ENCODE measurements at places on chromosomes 5 and 9.

DNA sequence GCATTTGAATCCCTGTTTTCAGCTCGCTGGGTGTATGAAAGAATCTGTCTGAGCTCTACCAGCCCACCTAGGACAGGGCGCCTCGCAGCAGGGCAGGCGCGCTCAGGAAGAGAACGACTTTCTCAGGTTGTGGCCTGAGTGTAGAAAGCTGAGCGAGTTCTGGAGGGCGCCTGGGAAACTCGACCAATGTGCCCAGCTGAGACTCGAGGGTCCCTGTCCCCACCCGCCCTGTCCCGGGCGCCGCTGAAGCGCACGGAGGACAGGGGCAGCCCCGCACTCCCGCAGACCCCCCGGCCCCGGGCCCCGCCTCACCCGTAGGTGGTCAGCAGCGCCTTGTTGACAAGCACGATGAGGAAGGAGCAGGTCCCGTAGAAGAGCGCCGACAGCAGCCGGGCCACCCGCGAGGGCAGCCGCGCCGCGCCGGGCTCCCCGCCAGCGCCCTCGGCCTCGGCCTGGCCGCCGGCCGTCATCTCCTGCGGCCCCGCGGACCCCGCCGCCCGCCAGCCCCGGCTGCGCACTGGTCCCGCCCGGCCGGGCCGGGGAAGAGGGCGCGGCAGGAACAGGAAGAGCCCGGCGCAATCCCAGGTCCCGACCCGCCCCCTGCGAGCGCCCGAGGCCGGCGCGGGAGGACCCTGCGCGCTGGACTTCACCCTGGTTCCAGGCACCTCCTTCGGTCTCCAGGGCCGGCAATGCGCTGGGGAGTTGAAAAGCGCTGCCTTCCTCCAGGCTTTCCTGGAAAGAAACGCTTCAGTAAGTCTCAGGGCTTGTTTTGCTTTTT lies at the start of gene SLC35D2:
Gene SLC35D2, minus strand, starts transcription at position 547 of the 778 bp plus-strand sequence. Its CDS starts 77 bp downstream, at position 470.
- H3K27me3 ChIP-seq, result no peaks in the 10 kb centered on the region
- H3K4me1 ChIP-seq, result peaks cover 18% of the 10 kb centered on the region

DNA sequence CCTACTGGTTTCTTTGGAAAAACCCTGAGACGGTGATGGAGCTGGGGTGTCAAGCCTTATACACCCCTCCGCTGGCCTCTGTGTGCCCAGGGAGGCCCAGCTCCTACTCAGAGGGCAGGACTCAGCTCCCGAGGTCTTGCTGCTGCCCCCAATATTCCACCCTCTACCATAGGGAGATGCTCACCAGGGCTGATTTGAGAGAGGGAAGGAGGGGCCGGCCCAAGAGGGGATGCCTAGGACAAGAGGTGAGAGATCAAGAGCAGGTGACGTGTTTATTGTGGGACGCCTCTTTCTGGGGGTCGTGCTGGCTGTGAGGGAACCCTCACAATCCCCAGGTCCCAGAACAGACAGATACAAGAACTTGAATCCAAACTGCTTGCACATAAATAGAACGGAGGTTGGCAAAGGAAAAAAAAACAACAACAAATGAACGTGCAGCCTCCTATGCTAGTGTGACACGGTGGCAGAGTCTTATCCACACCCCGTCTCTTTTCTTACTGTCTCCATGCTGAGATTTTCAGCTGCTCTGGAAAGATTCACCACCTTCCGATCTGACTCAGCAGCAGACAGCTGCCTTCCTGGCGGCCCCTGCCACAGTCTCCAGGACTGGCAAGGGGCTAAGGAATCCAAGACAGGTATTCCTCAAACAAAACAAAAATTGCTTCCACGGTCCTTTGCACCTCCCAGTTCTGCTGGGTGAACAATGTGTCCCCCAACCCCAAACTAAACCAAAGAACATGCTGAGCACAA lies 22.3 kb downstream of the FABP6 start:
- DNase-seq, result no peak
- H3K4me3 ChIP-seq, result no peak overlapping the region
- H3K4me1 ChIP-seq, result no peaks in the 10 kb centered on the region
- H3K27me3 ChIP-seq, result no peaks in the 10 kb centered on the region
- no peak overlapping the region for H3K27ac ChIP-seq

DNA sequence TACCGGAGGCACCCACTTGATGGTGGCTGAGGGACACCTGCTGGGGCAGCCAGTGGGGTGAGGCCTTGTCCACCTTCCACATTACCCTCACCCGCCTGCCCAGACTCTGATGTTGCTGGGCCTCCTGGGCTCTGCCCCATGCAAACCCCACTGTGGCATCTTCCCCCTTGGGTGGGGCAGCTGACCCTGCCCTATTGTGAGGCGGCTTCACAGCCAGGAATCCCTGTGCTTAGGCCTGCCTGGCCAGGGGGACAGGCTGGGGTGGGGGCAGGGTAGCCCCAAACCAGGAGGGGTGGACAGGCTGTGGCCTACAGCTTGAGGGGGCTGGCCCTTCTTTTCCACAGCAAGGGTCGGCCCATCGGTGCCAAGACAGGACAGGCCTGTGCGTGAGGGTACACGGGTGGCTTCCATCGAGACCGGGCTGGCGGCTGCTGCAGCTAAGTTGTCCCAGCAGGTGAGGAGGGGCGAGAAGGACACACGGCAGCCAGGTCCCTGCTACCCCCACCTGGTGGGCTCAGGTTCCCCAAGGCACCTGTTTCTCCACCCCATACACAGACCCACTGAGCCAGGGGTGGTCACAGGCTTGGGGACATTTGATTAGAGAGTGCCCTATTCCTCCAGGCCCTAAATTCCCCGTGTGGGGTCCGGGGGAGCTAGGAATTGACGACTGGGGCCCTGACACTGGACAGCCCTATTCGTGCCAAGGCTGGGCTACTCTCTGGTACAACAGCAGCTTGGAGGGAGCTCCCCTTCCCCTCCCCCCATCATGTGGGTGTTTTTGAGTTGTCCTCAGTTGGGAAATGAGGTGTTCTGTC lies 99.2 kb downstream of the PHF2 start:
- H3K4me3 ChIP-seq, result no peak overlapping the region
- H3K27me3 ChIP-seq, result no peaks in the 10 kb centered on the region
- no peak for DNase-seq
- H3K4me1 ChIP-seq, result no peaks in the 10 kb centered on the region
- no peak overlapping the region for H3K27ac ChIP-seq
- H3K36me3 ChIP-seq, result peaks cover 8% of the 10 kb centered on the region

GRCh38 chr5:115809946-115810345 lies 6.5 kb downstream of the CDO1 start:
- no peak overlapping the region for H3K27ac ChIP-seq
- H3K4me3 ChIP-seq, result no peak overlapping the region
- no peaks in the 10 kb centered on the region for H3K4me1 ChIP-seq
- no peaks in the 10 kb centered on the region for H3K36me3 ChIP-seq

GRCh38 chr5:168951769-168952168 lies 349.2 kb downstream of the SLIT3 start:
- DNase-seq, result no peak

- no peaks in the 10 kb centered on the region for H3K4me1 ChIP-seq
- no peaks in the 10 kb centered on the region for H3K27me3 ChIP-seq
- DNase-seq, result no peak
- no peak overlapping the region for H3K4me3 ChIP-seq
Observed at GRCh38 chr5:13188371-13188770, 756.1 kb downstream of the DNAH5 start.

DNA sequence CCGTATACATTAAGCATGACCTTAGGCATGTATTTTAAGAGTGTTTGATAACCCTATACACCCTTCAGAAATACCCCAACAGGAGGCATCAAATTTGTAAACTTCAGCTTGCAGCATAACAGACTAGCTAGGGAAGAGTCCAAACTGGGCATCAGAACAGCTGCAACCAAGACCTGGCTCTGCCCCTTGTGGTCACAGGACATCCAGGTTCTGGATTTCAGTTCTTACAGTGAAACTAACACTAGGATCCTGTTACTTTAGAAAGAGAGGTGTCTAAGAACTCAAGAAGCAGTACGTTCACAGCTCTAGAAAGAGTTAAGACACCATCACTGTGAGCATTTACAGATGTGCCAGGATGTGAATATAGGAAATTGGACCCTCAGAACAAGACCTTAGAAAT lies 229.8 kb downstream of the BNC2 start:
- no peak for DNase-seq
- peaks cover 13% of the 10 kb centered on the region for H3K4me1 ChIP-seq

GRCh38 chr5:1005249-1005851 lies 3.3 kb upstream of the NKD2 start:
- H3K4me1 ChIP-seq, result peaks cover 17% of the 10 kb centered on the region
- DNase-seq, result no peak
- H3K36me3 ChIP-seq, result no peaks in the 10 kb centered on the region
- peak overlapping the region; percentile 35 for H3K4me3 ChIP-seq
- peaks cover 83% of the 10 kb centered on the region for H3K27me3 ChIP-seq

GRCh38 chr9:97578846-97579245 lies 54.3 kb downstream of the TSTD2 start:
- no peak overlapping the region for H3K4me3 ChIP-seq
- H3K27ac ChIP-seq, result no peak overlapping the region
- H3K36me3 ChIP-seq, result no peaks in the 10 kb centered on the region
- H3K27me3 ChIP-seq, result no peaks in the 10 kb centered on the region
- no peaks in the 10 kb centered on the region for H3K4me1 ChIP-seq

- H3K27ac ChIP-seq, result peak overlapping the region; percentile 81
- no peaks in the 10 kb centered on the region for H3K27me3 ChIP-seq
- peaks cover 1% of the 10 kb centered on the region for H3K36me3 ChIP-seq
- H3K4me1 ChIP-seq, result peaks cover 61% of the 10 kb centered on the region
- H3K4me3 ChIP-seq, result no peak overlapping the region
- DNase-seq, result peak; percentile 56
Observed at GRCh38 chr5:16894236-16895057, 41.6 kb downstream of the MYO10 start.

DNA sequence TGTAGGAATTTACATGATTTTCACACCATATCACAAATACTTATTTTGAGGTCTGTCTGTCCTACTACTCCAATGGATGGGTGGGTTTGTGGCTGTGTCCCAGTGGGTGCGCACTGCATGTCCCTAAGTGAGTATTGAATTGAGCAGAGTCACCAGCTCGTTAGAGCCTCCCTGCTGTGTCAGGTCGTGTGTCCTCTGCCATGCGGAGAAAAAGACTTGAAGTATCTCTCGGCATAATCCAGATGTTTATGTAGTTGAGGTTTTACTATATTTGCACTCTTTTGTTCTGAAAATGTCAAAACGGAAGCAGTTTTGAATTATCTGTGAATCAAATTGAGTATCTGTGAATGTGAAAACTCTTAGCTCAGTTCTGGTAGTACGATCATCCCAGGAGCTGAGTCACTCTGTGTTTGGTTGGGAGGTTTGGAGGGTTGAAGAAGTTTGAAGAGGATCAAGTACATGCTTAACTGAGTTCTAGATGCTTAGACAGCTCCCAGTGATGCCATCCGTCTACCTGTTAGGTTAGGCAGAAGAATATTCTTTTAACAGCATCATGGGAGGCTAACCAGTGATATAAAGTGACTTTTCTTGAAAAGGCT lies 194.2 kb downstream of the TENT4A start:
- H3K4me3 ChIP-seq, result no peak overlapping the region
- peaks cover 12% of the 10 kb centered on the region for H3K4me1 ChIP-seq
- no peaks in the 10 kb centered on the region for H3K27me3 ChIP-seq
- no peaks in the 10 kb centered on the region for H3K36me3 ChIP-seq
- no peak overlapping the region for H3K27ac ChIP-seq

DNA sequence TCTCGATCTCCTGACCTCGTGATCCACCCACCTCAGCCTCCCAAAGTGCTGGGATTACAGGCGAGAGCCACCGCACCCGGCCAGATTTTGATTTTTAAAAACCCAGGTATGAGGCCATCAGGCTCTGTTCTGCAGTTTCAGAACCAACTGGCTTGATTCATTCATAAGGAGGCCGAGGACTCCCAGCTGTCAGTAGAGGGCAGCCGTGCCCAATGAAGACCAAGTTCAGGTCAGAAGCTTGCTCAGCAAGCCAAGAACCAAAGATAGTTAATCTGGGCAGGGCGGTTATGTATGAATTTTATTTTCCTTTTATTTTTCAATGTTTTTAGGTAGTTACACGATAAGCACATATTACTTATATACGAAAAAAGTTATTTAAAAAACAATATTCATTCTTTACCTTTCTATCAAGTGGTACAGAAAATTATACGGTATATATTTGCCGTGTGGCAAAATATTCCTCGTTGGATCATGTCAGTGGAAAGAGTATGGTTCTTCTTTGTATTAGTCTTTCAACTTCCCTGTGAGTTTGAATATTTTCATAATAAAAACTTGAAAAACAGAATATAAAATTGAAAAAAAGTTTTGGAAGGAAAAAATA lies 18.0 kb downstream of the MGAT1 start:
- no peak overlapping the region for H3K27ac ChIP-seq
- H3K36me3 ChIP-seq, result no peaks in the 10 kb centered on the region
- H3K4me1 ChIP-seq, result peaks cover 19% of the 10 kb centered on the region
- no peak for DNase-seq
- no peak overlapping the region for H3K4me3 ChIP-seq

- peaks cover 32% of the 10 kb centered on the region for H3K27me3 ChIP-seq
- H3K4me3 ChIP-seq, result no peak overlapping the region
- H3K4me1 ChIP-seq, result no peaks in the 10 kb centered on the region
- no peaks in the 10 kb centered on the region for H3K36me3 ChIP-seq
Observed at GRCh38 chr9:134505032-134505431, 136.6 kb upstream of the COL5A1 start.

DNA sequence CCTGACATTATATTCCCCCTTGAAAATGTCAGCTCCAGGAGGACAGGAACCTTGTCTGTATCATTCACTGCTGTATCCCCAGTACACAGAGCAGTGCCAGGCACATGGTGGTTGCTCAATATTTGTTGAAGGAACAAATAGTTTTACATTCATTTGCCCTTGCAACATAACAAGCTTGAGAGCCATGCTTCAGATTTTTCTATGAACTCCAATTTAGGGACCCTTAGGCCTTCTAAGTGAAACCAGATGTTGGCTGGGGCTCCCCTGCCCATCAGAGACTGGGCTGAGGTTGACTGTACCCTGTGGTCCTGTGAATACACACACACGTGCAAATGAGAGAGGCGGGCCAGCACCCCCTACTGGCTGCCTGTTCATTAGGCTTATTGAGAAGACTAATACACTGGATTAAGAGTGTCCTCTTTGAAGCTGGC lies 214.9 kb upstream of the WWC1 start:
- no peaks in the 10 kb centered on the region for H3K27me3 ChIP-seq
- no peak overlapping the region for H3K27ac ChIP-seq
- H3K4me1 ChIP-seq, result no peaks in the 10 kb centered on the region
- peaks cover 11% of the 10 kb centered on the region for H3K36me3 ChIP-seq
- H3K4me3 ChIP-seq, result no peak overlapping the region

- no peaks in the 10 kb centered on the region for H3K4me1 ChIP-seq
- no peak overlapping the region for H3K4me3 ChIP-seq
- H3K36me3 ChIP-seq, result peaks cover 38% of the 10 kb centered on the region
- peak overlapping the region; percentile 54 for H3K27ac ChIP-seq
- no peaks in the 10 kb centered on the region for H3K27me3 ChIP-seq
Observed at GRCh38 chr5:133977858-133978257, 9.4 kb upstream of the C5orf15 start.

GRCh38 chr5:145245354-145245753 lies 589.8 kb downstream of the PRELID2 start:
- no peaks in the 10 kb centered on the region for H3K27me3 ChIP-seq
- no peak overlapping the region for H3K27ac ChIP-seq
- no peak overlapping the region for H3K4me3 ChIP-seq
- H3K36me3 ChIP-seq, result no peaks in the 10 kb centered on the region
- peaks cover 35% of the 10 kb centered on the region for H3K4me1 ChIP-seq
- no peak for DNase-seq

GRCh38 chr9:83965350-83966208 lies 14.4 kb downstream of the HNRNPK start:
- H3K4me1 ChIP-seq, result peaks cover 10% of the 10 kb centered on the region
- DNase-seq, result no peak
- no peak overlapping the region for H3K4me3 ChIP-seq
- H3K27ac ChIP-seq, result peak overlapping the region; percentile 3
- no peaks in the 10 kb centered on the region for H3K27me3 ChIP-seq
- peaks cover 6% of the 10 kb centered on the region for H3K36me3 ChIP-seq

GRCh38 chr9:97413462-97413861 lies 1.6 kb downstream of the TDRD7 start:
- H3K4me1 ChIP-seq, result peaks cover 9% of the 10 kb centered on the region
- H3K4me3 ChIP-seq, result no peak overlapping the region
- no peak overlapping the region for H3K27ac ChIP-seq
- H3K36me3 ChIP-seq, result no peaks in the 10 kb centered on the region
- DNase-seq, result no peak
